ENCODE measurements at places on chromosomes 1 and 21.

GRCh38 chr1:173937062-173937461 lies 19.9 kb upstream of the SERPINC1 start:
- DNase-seq = no peak

DNA sequence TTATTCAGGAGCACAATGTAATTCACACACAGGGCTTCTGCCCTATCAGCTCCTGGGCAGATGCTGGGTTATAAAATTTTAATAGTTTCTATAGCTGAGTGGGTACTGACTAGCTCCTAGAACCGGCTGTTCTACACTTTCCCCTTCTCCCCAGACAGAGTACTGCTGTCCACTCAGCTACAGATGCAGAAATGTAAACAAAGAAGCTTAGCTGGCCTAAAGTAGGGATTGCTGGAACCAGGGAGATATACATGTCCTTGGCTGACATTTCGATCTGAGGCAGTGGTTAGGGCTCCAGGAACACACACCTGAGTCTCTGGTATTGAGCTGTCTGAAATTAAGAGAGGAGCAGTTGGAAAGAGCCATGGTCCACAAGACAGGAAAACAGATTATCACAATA lies 211.5 kb upstream of the USP24 start:
- DNase-seq = no peak

DNA sequence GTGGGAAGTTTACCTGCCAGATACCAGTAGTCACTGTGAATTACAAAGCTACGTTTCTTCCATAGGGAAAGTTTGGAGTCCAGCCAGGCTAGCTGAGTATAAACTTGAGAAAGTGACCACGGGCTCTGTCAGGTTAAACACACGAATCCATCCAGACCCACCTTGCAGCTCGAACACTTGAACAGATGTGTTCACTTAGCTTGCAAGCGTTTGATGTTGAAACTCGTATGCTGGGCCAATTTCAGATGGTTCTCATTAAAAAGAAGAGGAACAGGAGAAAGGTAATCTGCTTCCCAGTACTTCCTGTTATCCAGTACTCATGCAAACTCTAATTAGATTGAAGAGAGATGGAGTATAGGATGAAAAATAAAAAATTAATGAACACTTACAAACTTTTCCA lies 636.4 kb downstream of the SMYD3 start:
- no peak for DNase-seq

GRCh38 chr21:43726686-43727518 lies 8.0 kb downstream of the PDXK start:
- DNase-seq = no peak

DNA sequence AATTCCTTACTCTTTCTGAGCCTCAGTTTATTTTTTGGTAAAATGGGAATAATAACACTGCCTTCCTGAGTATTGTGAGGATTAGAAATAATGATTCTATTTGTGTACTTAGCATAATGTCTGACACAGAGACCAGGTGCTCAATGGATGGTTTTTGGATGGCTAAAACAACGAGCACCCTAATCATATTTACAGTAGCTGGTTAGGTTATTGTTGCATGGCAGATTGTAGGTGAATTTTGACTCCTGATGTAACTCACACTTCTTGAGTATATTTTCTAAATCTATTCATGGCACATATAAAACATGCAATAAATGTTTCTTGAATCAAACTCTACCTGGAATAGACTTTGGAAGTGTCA lies 11.9 kb upstream of the DUSP10 start:
- DNase-seq = no peak

DNA sequence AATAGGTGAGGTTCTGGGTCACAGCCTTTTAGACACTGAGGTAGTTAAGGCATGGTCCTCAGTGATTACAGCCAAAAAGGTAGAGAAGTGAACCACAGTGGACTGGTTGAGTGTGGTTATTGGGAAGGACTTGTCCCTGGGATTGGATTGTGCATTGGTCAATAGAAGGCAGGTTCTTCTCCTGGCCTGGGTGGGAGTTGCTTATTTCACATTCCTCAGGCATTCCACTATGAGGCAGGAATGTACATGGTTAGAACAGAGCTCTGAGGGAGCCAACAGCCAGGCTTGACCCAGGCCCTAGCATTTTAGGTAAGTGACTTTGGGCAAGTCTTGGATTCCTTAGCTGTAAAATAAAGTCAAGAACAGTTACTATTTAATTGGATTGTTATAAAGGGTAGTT lies 97.9 kb upstream of the MARK1 start:
- DNase-seq = no peak

- peak; percentile 61 for DNase-seq
Measured at GRCh38 chr1:6460301-6461050, 5.5 kb downstream of the TNFRSF25 start.

Measured in germinal center (tissue), 1 donor.